IgD-negative memory B cell (primary cell): ENCODE measurements at places on chromosomes 5 and 9. TPM values are rescaled to one million over a fixed set of nuclear protein-coding genes. Genes with fewer than 3 reads are reported as not detected.

Gene ADGRD2
- not detected for polyA plus RNA-seq

Gene SV2C
- polyA plus RNA-seq = not detected

Gene STK32A
- not detected for polyA plus RNA-seq

Gene IL5
- polyA plus RNA-seq = not detected

Gene UBE2QL1
- not detected for polyA plus RNA-seq

Gene ANKH
- 18.4 TPM for polyA plus RNA-seq

Gene IFNA1
- 0.38 TPM for polyA plus RNA-seq

Gene NPDC1
- 2.0 TPM for polyA plus RNA-seq

Gene AIF1L
- polyA plus RNA-seq = not detected

Gene LVRN
- not detected for polyA plus RNA-seq

Gene AK3
- polyA plus RNA-seq = 25.1 TPM

Gene ANXA1
- 10.3 TPM for polyA plus RNA-seq

Gene PRPF4
- 23.4 TPM for polyA plus RNA-seq

Gene RPL35
- polyA plus RNA-seq = 2,381 TPM

Gene KCNV2
- not detected for polyA plus RNA-seq

Gene OLFML2A
- polyA plus RNA-seq = 0.20 TPM

Gene ANGPTL2
- polyA plus RNA-seq = 0.08 TPM
